ENCODE measurements at places on chromosomes 1 and 21.

- no peak for DNase-seq
Observed at GRCh38 chr1:246597340-246597739, 31.1 kb downstream of the CNST start.

DNA sequence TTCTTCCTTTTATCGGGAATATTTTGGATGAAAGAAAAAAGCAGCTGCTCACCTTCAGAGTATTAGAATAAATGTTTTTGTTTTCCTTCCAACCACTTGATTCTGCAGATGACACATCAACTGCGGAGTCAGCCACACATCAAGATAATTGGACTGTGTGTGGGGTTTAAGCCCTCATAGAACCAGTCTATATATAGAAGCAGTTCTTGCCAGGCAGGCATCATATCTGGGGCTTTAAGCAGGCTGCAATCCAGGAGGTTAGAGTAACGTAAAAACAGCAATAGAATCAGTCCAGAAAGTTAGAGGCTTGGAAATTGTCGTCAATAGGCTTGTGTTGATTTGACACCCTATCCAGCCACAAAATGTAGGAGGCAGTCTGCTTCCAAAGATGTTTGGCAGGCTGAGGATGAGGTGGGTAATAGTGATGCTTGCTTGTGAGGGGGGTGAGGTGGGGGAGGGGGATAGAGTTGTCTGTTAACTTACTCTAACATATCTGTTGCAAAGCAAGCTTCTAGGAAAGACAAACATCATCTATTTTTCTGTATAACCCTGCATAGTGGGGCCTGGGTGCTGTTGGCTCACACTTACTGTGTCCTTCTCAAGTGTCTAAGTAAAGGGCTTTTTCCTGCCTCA is 64.8 kb downstream of the PEX14 start:
- no peak for DNase-seq

DNA sequence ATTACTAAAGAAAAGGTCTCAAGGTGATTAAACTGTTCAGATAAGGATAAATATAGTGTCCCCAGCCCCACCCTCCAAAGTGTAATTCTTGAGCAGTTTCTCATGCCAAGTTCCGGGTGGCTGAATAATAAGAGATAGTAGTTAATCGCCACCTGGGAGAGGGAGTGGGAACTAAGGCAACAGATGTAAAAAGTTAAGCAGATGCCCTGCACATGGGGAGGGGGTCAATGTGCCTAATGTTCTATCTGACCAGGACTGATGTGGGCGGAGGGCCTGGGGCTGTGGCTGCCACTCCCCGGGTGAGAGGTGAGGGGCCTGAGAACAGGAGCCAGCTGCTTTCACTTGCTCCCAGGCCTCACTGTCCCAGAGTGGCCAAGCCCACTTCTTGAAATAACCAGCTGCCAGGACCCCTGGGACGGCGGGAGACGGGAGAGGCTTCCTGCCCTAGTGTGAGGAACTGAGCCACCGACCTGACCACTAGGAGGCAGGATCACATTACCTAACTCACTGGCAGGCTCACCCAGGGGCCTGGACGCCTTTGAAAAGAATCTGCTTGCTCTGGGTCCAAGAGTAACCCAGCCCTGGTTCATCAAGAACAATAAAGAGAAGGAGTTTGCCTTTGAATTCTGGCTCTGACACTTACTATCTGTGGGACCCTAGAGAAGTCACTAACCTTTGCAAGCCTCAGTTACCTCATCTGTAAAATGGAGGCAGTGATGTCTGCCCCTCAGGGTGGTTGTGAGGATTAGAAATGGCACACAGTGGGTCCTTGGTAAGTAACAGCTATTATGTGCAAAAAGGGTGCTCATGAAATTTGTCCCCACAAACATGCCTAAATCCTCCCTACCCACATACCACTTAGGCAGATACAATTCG is 179.2 kb downstream of the ATG4C start:
- no peak for DNase-seq

GRCh38 chr1:204266504-204267034 is 52.8 kb upstream of the GOLT1A start:
- no peak for DNase-seq

- no peak for DNase-seq
Observed at GRCh38 chr1:101025283-101025656, 314 bp downstream of the DPH5 start.

GRCh38 chr21:37378700-37379139 is 12.1 kb downstream of the DYRK1A start:
- no peak for DNase-seq

DNA sequence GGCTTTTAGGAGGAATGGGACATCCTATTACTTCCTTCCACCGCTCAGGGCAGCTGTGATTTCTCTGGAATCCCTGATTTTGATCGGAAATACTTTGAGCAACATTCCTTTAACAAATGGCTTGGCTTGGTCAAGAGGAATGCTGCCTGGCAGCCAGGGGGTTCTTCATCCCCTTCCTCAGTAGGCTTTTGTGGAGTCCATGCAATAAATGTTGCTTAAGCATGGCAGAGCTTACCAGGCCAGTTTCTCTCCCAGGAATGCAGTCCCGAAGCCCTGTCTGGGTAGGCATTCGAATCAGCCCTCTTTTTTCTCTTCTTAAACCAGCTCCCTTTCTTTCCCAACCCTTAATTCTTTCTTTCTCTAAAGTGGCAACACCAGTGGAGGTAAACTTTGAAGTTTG is 177.1 kb upstream of the KIAA0040 start:
- DNase-seq, result no peak

- no peak for DNase-seq
Observed at GRCh38 chr1:221739677-221740025, 2.2 kb downstream of the DUSP10 start.

DNA sequence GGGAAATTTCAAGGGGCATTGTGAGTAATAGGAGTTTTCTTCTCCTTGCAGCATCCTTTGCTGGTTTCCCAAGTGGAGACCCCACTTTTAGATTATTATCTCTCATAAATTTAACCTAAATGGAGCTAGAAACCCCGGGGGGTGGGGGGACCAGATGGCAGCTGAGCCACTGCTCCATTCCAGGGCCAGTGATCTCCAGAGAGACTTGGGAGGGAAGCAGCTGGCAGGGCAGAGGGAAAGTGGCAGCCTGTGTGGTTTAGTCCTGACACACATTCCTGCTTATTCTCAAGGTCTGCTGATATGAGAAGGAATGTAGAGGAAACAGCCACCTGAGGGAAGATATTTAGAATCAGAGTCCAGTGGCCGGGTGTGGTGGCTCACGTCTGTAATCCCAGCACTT is 16.3 kb downstream of the PCP4L1 start:
- DNase-seq, result peak; percentile 54

DNA sequence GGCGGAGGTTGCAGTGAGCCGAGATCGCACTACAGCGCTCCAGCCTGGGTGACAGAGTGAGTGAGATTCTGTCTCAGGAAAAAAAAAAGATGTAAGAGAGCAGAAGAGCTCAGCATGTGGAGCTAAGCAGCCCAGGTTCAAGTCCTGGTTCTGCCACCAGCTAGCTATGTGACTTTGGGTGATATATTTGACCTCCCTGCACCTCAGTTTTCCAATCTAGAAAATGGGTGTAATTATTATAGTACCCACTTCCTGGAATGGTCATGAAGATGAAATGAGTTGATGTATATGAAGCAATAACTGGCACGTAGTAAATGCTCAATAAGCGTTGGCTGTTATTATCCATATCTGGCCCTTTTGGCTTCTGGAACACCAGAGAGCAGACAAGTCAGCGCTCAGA is 38.2 kb downstream of the CAMK2N1 start:
- DNase-seq, result no peak

GRCh38 chr1:31703431-31704270 is at the start of gene COL16A1:
COL16A1 (minus strand) TSS chr1:31704017; CDS start chr1:31702193, 1,824 bp downstream.
- DNase-seq, result peak; percentile 28

GRCh38 chr1:228284521-228284920 is 76.7 kb downstream of the OBSCN start:
- no peak for DNase-seq

DNA sequence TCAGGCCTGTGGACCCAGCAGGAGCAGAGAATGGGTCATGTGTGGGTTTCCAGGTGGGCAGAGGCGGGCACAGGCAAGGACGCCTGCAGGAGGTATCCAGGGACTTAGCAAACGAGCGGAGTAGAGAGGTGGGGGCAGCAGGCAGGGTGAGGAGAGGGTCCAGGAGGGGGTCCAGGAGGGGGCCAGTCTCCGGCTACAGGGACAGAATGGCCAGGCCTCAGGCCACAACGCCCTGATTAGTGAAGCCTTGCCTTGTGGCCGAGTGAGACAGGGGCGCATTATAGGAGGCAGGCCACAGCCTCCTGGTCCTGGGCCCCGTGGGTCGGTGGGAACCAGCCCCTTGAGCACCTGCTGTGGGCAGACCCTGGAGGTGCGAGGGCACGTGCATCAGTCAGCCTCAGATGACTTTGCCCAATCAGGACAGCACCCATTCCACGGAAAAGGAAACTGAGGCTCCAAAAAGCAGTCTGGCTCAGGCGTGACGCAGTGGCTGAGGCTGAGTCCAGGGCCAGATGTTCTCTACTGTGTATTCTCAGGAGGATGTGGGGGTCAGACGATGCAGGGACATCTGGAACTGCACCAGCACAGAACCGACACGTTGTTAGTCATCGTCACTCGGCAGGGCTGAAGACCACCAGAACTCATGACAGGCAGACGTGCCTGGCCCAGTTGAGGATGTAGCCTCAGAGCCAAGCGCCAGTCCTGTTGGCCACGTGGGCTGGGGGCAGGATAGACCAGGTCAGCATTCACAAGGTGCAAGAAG is 113.7 kb downstream of the CRYAA start:
- no peak for DNase-seq

- DNase-seq, result no peak
Observed at GRCh38 chr21:32908534-32908933, 117.2 kb upstream of the OLIG2 start.

DNA sequence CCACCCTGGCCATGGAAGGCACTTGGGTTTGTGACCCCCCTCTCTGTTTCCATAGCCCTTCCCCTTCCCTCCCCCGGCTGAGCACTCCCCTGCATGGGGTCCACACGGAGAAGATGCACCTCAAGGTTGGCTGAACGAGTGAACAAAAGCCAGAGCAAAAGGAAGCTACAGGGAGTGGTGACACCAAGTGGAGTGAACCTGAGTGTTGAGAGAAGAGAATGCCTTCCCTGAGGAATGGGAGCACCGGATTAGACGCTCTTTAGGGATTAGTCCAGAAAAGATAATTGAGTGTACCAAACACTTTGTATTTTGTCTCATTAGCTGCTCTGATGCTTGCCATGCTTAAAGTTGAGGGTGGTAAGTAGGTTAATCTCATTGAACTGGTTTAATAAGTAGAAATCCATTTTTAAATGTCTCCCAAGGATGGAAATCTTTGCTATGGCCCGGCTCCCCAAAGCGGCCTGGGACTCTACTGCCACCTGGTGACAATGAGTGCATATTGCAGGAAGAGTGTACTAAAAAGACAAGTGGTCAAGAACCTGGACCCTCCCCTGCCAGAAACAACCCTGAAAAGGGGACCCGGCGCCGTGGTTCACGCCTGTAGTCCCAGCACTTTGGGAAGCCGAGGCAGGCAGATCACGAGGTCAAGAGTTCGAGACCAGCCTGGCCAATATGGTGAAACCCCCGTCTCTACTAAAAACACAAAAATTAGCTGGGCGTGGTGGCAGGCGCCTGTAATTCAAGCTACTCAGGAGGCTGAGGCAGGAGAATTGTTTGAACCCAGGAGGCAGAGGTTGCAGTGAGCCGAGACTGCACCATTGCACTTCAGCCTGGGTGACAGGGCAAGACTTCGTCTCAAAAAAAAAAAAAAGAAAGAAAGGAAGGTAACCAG is 150.6 kb upstream of the ZC3H12A start:
- DNase-seq, result no peak

DNA sequence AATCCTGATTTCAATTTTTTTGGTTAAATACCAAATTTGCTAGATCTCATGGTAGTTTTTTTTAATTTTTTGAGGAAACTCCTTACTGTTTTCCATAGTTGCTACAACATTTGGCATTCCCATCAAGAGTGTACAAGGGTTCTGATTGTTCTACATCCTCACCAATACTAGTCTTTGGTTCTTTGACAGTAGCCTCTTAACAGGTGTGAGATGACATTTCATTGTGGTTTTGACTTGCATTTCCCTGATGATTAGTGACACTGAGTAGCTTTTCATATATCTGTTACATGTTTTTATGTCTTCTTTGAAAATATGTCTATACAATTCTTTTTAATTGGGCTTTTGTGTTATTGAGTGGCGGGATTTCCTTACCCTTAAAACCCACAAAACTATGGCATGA is 20.9 kb upstream of the RGS13 start:
- DNase-seq, result no peak
